ENCODE measurements at places on chromosomes 3 and 15.

- no peak for DNase-seq
Observed at GRCh38 chr3:105827959-105828358, 40.9 kb downstream of the CBLB start.

DNA sequence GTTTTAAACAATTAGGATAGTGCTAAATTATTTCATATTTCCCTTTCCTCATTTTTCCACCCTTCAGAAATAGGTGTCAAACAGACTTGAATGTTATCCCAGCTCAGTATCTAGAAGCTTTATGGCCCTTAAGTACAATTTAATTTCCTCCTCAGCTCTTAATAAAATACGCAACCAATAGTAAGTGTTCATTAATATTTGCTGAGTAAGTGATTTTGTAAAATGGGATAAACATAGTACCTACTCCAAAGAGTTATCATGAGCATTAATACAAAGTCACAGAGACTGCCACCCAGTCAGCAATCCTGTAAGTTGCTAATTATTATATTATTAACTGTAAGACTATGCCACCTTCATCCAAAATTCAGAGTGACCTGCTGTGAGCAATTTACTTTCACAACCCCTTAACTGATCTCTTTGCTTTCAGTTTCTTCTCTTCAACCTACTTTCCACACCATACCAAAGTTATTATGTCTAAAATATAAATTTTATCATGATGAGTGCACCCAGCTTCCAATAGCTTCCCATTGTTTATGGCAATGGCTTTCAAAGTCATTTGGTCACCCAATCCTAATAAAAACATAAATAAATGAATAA, 30.7 kb upstream of the CLDN1 start:
- DNase-seq, result no peak

GRCh38 chr15:101071651-101072050, 152.5 kb downstream of the LRRK1 start:
- DNase-seq, result peak; percentile 50

DNA sequence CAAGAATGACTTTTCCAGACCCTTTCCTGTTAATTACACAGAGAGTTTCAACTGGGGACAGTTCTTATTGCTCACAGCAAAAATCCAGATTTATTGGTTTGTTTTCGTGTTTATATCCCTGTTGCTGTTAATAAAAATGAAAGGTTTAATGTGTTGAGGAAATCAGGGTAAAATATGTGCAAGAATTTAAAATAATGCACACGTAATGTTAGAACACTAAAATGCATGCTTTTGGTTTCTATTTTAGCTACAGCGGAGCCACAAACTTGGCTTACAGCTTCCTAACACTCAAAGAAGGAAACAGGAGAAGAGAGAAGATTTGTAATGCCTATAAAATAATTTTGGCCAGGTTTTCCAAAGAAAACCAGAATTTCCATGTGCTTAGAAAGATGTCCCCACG, 62.7 kb downstream of the CASR start:
- DNase-seq, result no peak

GRCh38 chr3:49198611-49199230, 27.3 kb downstream of the KLHDC8B start:
- no peak for DNase-seq

- no peak for DNase-seq
Observed at GRCh38 chr3:31358473-31359070, 174.2 kb upstream of the STT3B start.

DNA sequence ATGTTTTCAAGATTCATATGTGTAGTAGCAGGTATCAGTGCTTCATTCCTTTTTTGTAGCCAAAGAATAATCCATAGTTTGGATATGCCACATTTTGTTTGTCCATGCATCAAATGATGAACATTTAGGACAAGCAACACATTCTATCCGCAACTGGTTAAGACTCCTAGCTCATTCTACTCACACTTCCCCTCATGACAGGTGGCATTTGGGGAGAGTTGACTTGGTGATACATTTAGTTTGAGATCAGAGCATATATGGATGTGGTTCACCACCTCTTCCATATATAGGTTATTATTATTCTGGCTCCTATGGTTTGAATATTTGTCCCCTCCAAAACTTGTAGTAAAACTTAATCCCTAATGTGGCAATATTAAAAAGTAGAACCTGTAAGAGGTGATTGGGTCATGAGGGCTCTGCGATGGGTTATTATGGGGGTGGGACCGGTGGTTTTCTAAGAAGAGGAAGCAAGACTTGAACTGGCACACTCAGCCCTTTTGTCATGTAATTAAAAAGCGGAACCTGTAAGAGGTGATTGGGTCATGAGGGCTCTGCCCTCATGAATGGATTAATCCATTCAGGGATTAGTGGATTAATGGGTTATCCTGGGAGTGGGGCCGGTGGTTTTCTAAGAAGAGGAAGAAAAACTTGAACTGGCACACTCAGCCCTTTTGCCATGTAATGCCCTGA, 75.3 kb upstream of the HRH1 start:
- no peak for DNase-seq

GRCh38 chr3:135192929-135193328, 397.9 kb downstream of the EPHB1 start:
- no peak for DNase-seq

- DNase-seq, result no peak
Observed at GRCh38 chr3:171200052-171200749, 173.7 kb upstream of the SLC2A2 start.

GRCh38 chr3:127394031-127394430, 106.2 kb upstream of the PRR20G start:
- no peak for DNase-seq

DNA sequence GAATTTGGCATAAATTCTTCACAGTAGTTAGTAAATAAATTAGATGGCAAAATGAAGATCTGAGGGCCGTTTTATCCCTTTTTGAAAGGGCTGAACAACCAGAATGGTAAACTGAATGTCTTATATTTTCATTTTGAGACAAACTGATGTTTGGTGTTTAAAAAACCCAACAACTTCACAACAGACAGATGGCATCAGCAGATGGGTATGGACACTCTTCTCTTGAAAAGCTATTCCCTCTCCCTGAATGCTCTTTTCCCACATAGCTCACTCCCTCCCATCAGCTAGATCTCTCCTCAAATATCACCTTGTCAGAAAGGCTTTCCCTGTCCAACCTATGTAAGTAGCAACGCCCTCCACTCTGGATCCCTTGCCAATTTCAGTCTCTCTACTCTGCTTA, 33.3 kb downstream of the EMC4 start:
- no peak for DNase-seq

DNA sequence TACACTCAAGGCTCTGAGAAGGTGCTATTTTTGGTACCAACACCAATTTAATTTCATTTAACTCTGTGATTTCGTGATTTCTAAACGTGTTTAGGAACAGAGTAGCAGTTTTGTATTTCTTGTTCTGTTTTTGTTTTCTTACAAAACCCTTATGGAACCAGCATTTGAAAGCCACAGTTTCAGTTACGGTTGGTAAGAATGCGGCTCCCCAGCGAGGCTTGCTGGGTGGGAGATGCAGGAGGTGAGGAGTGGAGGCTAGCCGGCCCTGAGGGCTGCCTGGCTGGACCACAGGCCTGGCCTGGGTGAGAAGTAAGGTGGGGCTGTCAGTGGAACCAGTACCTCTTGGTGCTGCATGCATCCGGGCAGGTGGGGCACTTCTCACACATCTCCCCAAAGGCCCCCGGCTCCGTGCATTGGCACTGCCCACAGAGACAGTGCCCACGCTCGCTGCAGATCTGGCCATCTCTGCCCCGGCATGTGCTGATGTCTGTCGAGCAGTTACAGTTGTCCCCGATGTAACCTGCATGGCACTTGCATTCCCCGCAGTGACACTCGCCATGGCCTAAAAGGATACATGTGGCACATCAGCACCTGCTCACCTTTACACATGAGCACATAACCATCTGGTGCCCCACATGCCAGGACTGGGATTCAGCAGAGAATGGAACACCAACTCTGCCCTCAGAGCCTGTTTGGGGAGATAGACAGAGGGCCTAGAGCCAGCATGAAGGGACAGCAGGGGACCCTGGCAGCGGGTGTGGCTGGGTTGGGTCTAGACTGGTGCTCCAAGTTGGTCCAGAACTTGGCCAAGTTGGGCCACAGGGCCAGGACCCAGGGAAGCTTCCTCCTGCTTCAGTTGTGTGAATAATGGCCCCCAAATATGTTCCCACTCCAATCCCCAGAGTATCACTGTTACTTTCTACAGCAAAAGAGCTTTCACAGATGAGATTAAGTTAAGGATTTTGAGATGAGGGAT, 43.4 kb downstream of the UMPS start:
- DNase-seq, result no peak

DNA sequence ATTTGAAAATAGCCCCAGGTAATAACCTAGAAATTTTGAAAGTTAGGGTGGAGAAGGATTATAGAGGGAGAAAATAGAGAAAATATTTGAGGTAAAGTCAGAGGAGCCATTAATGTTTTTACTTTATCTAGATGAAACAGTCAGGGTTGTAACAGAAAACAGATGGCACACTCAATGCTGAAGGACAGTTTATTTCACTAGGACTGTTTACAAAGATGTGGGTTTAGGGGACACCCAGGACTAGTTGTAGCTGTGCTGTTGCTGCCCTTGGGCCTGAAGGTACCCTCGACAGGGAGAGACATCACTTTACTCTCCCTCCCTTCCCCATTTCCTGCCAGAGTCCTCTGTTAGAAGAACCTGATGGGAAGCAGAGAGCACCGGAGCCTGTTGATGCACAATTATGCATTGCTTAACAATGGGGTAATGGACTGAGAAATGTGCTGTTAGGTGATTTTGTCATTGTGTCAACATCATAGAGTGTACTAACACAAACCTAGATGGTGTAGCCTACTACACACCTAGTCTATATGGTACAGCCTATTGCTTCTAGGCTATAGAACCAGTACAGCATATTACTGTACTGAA, 103.8 kb downstream of the GALK2 start:
- no peak for DNase-seq

GRCh38 chr3:154121701-154122551, 736 bp downstream of the ARHGEF26 start:
- DNase-seq, result peak; percentile 76
